Esophagus muscularis mucosa (tissue), 4 donors: ENCODE measurements at places on chromosomes 1 and 21. TPM values are rescaled to one million over a fixed set of nuclear protein-coding genes. Genes with fewer than 3 reads are reported as not detected.
A peak's percentile ranks its signal among the peaks of the same experiment; 100 is the strongest.

Gene RPRD2
- total RNA-seq: 27.9 TPM

DNA sequence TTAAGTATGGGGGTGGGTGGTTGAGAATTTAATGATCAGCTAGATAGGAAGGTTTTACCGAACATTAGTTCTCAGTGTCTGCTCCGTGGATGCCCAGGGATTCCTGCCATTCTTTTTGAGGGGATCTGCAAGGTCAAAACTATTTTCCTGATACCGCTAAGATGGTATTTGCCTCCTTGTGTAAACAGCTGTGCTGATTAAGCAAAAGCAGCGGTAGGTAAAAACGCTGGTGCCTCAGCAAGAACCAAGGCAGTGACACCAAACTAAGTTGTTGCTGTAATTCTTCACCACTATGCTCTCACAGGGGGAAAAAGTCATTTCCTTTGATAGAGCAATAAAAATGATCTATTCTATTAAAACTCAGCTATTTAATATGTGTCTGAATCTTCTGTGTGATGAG, 229.0 kb downstream of the FMN2 start:
- no peak for DNase-seq
- no peaks in the 10 kb centered on the region for H3K36me3 ChIP-seq
- H3K27ac ChIP-seq: no peak overlapping the region
- no peaks in the 10 kb centered on the region for H3K4me1 ChIP-seq

DNA sequence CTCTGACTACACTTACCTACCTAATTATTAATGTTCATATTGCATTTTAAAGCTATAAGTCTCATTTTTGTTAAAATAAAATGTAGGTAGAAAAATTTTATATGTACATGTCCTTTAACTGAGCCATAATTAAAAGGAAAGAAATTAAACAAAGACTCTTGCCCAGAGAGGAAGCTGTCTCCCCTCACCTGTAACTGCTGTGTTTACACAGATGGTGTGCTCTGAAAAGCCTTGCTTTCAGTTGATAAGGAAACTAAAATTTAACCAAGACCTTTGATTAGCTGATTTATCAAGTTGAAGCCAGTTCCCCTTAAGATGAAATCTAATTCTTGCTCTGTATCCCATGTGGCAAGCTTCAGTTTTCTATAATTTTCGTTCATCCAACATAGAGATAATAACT, 213.5 kb downstream of the LYPLAL1 start:
- H3K4me3 ChIP-seq: no peak overlapping the region
- DNase-seq: no peak
- no peaks in the 10 kb centered on the region for H3K27me3 ChIP-seq
- no peak overlapping the region for H3K27ac ChIP-seq
- H3K4me1 ChIP-seq: no peaks in the 10 kb centered on the region

Gene CRNN
- total RNA-seq: not detected

- no peak for DNase-seq
- H3K27ac ChIP-seq: peak overlapping the region; percentile 98
- no peaks in the 10 kb centered on the region for H3K27me3 ChIP-seq
- H3K4me3 ChIP-seq: peak overlapping the region; percentile 96
These were observed 1.3 kb downstream of the SCYL3 start for GRCh38 chr1:169892176-169892926.

DNA sequence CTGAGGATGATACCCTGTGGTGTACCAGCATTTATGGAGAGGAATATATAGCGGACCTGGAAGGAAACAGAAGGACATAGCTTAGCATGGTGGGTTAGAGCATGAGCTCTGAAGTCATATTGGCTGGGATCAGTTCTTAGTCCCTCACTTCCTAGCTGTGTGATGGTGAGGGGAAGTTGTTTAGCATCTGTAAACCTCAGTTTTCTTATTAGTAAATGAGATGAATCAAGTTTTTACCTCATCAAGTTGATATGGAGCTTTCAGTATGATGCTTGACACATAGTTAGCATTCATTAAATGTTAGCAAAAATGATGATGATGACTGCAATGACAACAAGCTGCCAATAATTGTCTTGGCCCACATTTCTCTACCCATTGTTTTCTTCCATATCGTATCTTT, 84.8 kb downstream of the NEK7 start:
- no peak overlapping the region for H3K4me3 ChIP-seq
- H3K27ac ChIP-seq: no peak overlapping the region
- H3K27me3 ChIP-seq: no peaks in the 10 kb centered on the region

Gene TEDDM1
- not detected for total RNA-seq

DNA sequence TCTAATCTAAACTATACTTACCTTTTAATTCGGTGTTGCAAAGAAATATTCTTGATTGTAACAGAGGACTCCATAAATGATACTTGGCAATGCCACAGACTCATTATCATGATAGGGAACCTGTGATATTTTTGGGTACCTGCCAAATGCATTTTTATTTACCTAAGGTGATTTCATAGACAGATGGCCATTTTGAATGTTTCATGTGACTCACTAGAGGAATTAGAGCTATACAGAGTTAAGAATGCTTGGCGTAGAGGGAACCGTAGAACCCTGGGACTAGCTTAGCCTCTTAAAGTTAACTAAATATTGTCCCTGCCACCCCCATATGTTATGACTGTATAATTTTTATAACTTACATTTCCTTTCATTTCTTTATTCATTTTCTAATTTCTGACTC, 136.1 kb downstream of the DISP1 start:
- no peaks in the 10 kb centered on the region for H3K36me3 ChIP-seq
- DNase-seq: no peak
- no peak overlapping the region for H3K27ac ChIP-seq
- no peak overlapping the region for H3K4me3 ChIP-seq
- H3K4me1 ChIP-seq: peaks cover 38% of the 10 kb centered on the region

Gene RALGPS2
- 18.8 TPM for total RNA-seq

DNA sequence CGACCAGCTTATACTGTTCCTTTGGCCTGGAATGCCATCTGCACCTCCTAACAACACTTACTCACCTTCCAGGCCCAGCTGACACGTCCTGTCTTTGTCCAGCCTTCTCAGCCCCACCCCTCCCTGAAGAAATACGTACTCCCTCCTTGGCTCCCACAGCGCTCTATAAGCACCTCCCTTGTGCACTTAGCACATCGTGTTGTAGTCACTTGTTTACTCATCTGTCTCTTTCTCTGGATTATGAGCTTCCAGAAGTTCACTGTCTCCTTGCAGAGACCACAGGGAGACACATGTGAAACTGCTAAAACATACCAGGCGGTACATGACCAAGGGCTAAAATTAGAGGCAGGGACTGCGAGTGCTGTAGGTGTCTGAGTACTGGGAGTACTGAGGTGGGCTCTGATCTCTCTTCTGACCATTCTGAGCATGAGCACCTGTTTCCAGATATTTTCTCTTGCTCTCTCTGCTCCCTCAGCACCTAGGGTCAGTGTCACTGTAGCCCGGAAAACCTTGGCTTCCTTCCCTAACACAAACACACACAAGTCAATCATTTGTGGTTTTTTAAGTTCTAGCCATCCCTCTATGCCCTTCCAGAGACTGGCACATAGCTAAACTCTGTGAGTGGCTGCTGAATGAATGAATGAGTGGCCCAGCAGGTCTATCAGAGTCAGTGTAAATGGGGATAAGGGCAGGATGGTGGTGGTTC, 5.1 kb downstream of the DCST1 start:
- peaks cover 13% of the 10 kb centered on the region for H3K4me1 ChIP-seq
- no peak for DNase-seq
- H3K4me3 ChIP-seq: no peak overlapping the region
- no peaks in the 10 kb centered on the region for H3K36me3 ChIP-seq
- no peaks in the 10 kb centered on the region for H3K27me3 ChIP-seq

- no peak overlapping the region for H3K4me3 ChIP-seq
- peaks cover 24% of the 10 kb centered on the region for H3K4me1 ChIP-seq
- no peak for DNase-seq
- no peaks in the 10 kb centered on the region for H3K27me3 ChIP-seq
- H3K36me3 ChIP-seq: no peaks in the 10 kb centered on the region
- no peak overlapping the region for H3K27ac ChIP-seq
These were observed 52.0 kb downstream of the FOXJ3 start for GRCh38 chr1:42282867-42283583.

GRCh38 chr1:2980073-2980791, 41.0 kb upstream of the ACTRT2 start:
- no peaks in the 10 kb centered on the region for H3K4me1 ChIP-seq
- H3K36me3 ChIP-seq: no peaks in the 10 kb centered on the region
- H3K4me3 ChIP-seq: no peak overlapping the region
- H3K27me3 ChIP-seq: no peaks in the 10 kb centered on the region
